Endodermal cell (in vitro differentiated cells): ENCODE measurements at places on chromosomes 7 and 10.

GRCh38 chr10:113552014-113552413, 839 bp upstream of the HABP2 start:
- DNase-seq: no peak

- DNase-seq: peak; percentile 79
Measured at GRCh38 chr7:155002411-155003091, 373 bp downstream of the PAXIP1 start.

DNA sequence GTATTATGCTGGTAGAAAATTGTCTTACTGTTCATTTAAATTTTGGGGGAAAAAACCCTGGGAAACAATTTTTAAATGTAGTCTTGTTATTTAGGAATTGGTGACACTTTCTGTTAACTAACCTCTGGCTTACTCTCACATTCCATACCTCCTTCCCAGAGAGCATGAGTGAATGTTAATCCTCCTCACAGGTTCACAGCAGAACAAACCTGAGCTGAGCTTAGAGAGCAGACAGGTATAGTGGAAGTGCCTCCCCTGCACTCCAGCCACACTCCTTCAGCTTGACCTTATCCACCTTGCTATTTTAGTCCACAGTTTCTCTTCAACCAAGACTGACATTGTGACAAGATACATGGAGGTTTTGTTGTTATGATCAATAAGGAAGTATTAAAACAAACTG, 235.9 kb downstream of the FOXP2 start:
- DNase-seq: peak; percentile 60

DNA sequence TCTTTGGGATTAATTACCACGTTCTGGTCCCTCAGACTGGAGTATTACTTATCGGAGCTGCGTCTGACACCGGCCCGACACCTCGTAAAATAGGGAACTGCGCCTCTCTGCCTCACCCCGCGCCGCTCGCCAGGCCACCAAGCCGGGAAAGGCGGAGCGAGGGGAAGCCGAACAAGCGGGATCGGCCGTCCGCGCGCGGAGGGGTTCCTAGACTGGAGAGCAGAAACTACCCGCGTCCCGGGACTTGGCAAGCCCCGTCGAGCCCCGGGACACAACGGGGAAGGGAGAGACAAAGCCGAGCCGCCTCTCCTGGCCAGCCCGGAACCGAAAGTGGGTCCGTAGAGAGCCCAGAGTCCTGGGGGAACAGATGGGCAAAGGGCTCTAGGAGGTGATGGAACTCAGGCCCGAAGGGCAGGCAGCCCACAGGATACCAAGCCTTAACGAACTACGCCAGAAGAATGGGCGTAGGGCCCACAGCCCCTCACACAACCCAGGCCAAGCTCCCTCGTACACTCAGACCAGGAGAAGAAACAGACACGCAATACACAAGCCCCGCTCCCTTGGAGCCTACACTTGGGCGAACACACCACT, 6.5 kb downstream of the LBX1 start:
- DNase-seq: peak; percentile 77

- no peak for DNase-seq
Measured at GRCh38 chr10:10872035-10872673, 145.5 kb upstream of the CELF2 start.

- no peak for DNase-seq
Measured at GRCh38 chr10:127874671-127875448, 17.9 kb downstream of the CLRN3 start.

GRCh38 chr10:241966-242643, 106.8 kb downstream of the ZMYND11 start:
- DNase-seq: no peak

GRCh38 chr10:59997827-59998525, 91.6 kb upstream of the CCDC6 start:
- DNase-seq: no peak

DNA sequence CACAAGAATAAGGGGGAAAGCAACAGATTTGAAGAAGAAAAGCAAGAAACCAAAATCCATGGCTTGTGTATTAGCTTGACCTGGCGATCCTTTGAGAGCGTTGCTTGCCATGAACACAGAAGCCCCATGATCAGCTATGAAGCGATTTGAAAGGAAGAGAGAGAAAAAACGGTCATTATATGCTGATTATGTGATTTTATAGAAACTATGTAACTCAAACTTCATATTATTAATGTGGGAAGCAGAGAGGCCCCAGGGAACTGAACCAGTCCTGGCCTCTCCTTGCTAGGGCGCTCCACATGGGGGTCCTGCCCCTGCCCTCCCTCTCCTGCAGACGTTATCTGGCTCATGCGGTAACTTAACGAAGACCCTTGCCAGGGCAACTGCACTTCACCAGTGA, 306.1 kb upstream of the ADARB2 start:
- DNase-seq: no peak

GRCh38 chr7:156238366-156239133, 402.0 kb upstream of the RNF32 start:
- no peak for DNase-seq

DNA sequence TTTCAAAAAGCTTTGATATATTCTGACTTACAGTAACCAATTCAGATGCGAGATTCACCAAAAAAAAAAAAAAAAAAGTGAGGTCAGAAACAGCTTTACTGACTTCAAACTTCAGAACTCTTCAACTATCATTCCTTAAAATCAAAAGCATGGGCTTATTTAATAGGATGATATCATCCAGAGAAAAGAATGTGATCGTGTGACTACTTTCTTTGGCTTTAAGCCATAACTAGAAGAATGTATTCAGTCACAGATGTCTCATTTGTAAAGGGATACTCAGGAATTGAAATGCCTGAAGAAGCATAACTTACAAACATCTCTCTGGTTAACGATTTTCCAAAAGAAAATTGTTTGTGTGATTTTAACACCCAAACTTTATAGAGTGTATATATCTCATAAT, 11.5 kb downstream of the TPK1 start:
- DNase-seq: no peak

GRCh38 chr7:128398016-128398840, 11.6 kb downstream of the IMPDH1 start:
- peak; percentile 92 for DNase-seq

GRCh38 chr10:61063901-61064300, 119.9 kb upstream of the RHOBTB1 start:
- no peak for DNase-seq

- no peak for DNase-seq
Measured at GRCh38 chr7:66523409-66523808, 105.3 kb upstream of the KCTD7 start.

DNA sequence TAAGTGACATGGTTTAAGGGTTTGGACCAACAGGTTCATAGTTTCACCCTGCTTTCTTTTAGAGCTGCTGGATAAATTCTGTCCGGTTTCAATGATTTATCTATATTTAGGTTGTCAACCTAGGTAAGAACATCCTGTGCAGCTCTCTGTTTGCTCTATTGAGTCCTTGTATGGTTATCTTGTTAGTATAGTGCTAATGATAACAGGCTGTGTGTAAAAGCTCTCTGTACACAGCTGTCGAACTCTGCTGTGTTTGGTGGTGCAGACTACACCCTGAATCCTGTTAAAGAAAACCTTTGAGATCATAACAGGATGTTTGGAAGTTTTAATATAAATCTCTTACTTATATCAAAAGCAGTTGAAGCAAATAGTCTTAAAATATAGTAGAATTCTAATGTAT, 219.2 kb downstream of the SDK1 start:
- no peak for DNase-seq

DNA sequence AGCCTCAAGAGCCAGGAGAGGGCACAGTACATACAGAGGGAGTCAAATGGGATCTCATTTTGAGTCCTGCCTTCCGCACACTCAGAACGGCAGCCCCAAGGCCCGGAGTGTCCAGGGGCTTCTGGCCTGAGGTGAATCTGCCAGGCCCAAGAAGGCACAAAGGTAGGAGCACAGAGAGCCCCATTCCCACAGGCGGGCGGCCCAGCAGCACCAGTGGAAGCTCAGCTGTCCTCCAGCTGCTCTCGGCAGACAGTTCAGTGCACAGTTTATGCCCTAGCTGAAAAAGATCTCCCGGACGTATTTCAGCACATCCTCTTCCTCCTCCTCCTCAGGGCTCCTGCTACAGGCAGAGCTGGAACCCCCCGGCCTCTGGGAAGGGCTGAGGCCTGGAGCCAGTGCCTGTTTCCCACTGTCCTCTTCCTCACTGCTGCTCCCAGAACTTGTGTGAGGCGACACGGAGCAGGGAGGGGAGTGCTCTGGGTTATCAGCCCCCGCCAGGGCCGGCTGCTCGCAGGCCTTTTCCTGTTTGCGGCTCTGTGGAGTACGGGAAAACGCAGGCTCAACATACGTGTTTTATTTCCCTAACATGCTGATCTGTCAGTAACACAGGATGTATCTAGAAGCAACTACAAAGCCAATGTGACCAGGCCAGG, 4.0 kb downstream of the CYREN start:
- no peak for DNase-seq

GRCh38 chr10:47137311-47137851, 162.6 kb upstream of the GDF10 start:
- DNase-seq: no peak

DNA sequence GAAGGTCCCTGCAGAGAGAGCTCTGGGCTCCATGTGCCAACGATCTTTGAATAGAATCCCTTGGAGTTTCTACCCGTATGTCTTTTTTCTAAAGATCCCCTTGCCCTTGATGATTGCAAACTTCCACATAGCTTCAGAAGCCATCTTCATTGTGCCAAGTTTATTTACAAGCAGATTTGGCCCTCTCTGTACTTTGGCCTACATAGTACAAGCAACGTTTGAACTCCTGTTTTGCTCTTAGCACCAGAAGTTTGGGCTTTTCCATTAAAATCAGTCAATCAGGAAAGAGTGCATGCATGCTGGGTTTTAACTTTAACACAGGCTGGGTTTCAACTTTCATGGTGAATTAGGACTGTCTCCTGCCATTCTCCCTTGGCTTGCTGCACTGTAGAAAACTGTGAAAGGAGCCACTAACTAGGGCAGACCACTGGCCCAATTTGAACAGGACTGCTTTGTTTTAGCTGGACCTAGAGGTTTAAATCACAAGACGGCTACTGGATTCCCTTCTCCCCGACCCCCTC, 557.6 kb upstream of the GALNT17 start:
- DNase-seq: no peak

- DNase-seq: peak; percentile 49
Measured at GRCh38 chr7:150450491-150451001, at the start of gene GIMAP8. Gene GIMAP8, plus strand, starts transcription at chr7:150450630. Its CDS starts 16,069 bp downstream, at chr7:150466699.

GRCh38 chr7:20010877-20011276, 206.3 kb downstream of the MACC1 start:
- no peak for DNase-seq

DNA sequence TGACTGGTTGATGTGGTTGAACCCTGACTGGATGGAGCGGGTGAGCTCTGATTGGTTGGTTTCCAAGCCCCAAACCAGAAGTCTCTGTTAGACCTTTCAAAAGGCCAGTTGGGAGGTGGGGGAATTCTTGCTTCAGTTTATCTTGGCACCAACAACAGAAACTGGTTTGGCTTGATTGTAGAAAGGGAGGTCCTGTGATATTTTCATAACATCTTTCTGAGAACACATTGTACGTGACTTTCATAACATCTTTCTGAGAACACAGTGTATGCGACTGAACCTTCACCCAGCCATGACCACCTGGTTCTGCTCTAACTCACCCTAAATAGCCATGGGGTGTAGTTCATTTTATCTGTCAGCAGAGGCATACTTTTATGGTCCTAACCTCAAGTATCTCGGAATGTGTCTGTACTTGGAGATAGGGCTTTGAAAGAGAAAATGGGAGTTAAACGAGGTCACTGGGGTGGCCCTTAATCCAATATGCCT, 88.3 kb downstream of the GALNT17 start:
- peak; percentile 32 for DNase-seq

DNA sequence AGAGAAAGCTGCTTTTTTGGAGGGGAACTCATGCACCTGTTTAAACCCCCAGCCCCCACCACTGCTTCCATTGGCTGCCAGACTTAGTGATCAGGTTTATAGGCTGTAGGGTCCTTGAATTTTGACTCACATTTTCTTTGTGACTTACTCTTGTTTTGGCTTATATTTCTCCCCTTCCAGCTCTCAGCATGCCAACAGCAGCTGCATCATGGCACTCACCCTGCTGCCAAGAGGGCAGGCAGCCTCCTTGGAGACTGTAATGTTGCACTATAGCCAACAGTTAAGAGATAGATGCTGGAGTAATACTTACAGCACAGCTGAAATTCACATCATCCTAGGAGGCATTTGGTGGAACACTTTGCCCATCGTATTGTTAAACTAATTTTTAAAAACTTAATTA, 98.0 kb upstream of the GLCCI1 start:
- no peak for DNase-seq

DNA sequence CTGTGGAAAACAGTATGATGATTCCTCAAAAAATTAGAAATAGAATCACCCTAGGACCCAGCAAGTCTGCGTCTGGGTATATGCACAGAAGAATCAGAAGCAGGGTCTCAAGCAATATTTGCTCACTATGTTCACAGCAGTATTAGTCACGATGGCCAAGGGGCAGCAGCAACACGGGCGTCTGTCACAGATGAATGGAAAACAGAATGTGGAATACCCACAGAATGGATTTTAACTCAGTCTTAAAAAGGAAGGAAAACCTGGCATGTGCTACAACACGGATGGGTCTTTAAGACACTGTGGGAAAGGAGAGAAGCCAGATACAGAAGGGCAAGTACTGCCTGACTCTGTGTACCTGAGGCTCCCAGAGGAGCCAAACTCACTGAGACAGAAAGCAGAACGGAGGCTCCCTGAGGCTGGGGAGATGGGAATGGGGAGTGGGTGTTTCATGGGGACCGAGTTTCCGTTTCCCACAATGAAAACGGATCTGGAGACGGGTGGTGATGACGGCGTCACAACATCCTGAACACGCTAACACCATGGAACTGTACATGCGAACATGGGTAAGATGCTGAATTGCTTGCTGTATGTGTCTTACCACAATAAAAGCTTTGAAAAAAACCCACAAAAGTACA, 36.7 kb upstream of the INPP5A start:
- DNase-seq: no peak

- DNase-seq: peak; percentile 48
Measured at GRCh38 chr7:131629217-131629882, 72.9 kb upstream of the PODXL start.

- no peak for DNase-seq
Measured at GRCh38 chr10:5981529-5981928, 4.2 kb upstream of the IL15RA start.

DNA sequence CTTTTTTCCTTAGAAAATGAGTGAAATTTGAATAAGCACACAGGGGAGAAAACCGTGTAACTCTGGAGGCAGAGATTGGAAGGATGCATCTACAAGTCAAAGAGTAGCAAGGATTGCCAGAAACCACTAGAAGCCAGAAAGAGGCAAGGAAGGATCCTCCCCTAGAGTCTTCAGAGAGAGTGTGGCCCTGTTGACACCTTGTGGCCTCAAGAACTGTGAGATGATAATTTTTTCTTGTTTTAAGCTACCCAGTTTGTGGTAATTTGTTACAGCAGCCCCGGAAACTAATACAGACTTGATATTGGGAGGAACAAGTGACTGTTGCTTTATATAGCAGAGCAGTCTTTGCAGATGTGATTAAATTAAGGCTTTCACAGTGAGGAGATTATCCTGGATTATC, 3.6 kb upstream of the GIMAP7 start:
- no peak for DNase-seq

- no peak for DNase-seq
Measured at GRCh38 chr7:42972699-42973500, 40.7 kb downstream of the MRPL32 start.

GRCh38 chr10:46787321-46787615, 124.0 kb upstream of the PTPN20 start:
- no peak for DNase-seq
